Liver (tissue), 10 donors: ENCODE measurements at places on chromosomes 1 and 21.

DNA sequence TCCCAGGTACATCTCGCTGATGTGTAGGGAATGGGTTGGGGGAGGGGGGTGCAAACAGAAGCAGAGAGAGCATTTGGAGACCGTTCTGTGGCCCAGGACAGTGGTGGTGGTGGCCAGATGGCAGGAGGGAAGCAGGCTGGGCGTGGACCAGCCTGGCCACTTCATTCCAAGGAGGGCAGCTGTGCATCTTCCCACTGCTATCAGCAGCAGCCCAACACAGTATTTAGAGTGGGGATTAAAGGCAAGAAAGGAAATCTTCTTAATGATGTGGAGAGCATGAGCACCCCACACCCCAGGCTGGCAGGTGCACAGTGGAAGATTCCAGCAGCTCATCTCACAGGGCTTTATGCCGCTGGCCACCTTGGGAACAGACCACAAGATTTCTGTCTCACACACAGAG is 198.7 kb downstream of the NPHP4 start:
- DNase-seq, result no peak

DNA sequence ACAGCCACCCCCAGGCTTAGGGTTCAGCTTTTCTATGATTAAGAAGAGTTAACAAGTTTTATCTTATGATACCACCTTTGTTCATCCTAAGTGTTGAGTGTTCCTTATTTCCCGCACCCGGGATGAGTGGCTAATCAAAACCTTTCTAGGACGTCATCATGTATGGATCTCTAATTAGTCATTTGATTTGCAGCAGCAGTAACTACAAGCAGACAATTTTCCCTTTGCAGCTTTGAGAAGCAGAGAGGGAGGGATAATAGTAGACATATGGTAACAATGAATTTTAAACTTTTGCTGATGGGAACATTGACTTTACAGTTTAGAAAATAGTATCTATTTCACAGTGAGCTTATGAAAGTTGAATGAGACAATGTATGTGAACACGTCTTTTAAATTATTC is 30.8 kb upstream of the SLC35F3 start:
- no peak for DNase-seq

DNA sequence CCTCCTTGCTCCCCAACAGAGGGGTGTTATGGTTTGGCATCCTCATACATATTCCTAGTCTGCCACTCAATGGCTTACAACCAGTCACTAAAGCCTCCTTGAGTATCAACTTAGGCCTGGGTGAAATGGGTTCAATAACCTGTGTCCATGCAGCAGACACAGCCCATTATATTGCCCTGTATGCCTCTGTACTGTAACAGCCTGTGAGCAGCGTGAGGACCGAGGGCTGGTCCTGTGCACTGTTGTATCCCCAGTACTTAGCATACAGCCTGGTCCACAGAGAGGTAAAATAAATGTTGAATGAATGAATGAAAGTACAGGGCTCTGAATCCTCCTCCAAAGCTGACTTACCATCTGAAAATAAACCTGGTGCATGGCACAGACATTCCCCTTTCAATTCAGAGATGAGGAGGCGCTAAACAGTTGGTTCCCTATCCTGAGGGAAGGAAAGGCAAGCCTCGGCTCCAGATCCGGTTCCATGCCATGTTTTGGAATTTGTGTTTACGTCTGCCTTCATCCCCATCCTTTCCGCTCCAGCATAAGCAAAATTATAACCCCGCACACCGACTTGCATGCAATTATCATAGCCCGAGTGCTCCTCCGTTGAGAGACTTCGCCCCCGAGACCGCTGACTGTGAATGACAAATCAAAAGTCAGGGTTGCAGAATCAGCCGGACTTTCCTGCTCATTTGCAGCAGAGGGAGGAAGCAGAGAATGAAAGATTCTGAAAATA is 45.0 kb upstream of the DNAJC6 start:
- DNase-seq, result no peak

- DNase-seq, result no peak
Observed at GRCh38 chr1:230375780-230376179, 50.4 kb downstream of the PGBD5 start.

- DNase-seq, result no peak
Observed at GRCh38 chr1:172915271-172915670, 135.5 kb downstream of the TNFSF18 start.

DNA sequence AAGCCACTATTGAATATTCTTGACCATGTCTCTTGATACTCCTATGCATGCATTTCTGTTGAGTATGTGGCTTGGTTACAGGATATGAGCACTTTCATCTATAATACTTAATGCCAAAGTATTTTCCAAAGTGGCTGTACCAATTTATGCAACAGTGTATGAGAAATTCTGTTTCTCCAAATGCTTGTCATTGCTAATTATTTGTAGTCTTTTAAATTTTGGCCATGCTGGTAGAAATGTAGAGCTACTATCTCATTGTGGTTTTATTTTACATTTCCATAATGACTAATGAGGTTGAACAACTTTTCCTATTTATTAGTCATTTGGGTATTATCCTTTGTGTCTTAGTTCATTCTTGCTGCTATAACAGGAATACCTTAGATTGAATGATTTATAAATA is 71.4 kb upstream of the TSPAN2 start:
- no peak for DNase-seq

DNA sequence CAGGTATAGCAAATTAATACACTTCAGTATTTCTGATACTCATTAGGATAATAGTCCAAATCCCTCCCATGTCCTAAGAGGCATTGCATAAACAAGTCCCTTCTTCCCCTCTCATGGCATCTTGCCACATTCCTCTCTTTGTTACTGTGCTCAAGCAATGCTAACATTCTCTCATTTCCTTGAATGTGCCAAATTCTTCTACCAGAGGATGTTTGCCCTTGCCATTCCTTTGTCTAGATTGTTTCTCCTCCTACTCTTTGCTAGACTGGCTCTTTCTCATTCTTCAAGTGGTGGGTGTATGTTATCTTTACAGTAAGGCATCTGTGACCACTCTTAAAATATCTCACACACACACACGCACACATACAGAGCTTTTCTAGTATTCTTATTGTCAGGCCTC is 621.0 kb upstream of the CXADR start:
- no peak for DNase-seq

DNA sequence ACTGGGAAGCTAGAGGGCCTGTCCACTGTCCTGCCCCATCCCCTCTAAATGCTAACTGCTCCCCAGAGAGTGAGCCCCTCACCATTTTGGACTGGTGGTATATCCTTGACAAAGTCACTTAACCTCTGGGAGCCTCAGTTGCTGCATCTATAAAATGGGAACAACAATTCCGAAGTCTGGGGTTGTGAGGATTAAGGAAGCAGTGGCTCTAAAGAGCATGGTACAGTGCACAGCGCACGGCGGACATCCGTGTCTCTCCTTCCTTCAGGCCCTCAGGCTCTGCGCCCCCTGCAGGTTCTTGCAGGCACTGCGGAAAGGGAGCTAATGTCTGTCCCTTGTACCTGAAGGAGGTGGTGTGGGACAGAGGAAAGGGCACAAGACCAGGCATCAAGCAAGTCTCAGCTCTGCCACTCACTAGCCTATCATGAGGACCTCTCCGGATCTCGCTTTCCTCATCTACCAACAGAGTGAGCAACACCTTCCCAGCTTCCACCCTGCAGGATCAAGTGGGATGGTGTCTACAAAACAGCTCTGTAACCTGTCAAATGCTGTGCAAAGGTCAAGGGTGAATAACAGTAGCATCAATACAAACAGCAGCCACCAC is 20.1 kb downstream of the ECE1 start:
- peak; percentile 86 for DNase-seq

GRCh38 chr1:236288620-236288976 is 6.8 kb upstream of the ERO1B start:
- DNase-seq, result no peak

- DNase-seq, result no peak
Observed at GRCh38 chr1:19462781-19463503, 22.4 kb downstream of the CAPZB start.

DNA sequence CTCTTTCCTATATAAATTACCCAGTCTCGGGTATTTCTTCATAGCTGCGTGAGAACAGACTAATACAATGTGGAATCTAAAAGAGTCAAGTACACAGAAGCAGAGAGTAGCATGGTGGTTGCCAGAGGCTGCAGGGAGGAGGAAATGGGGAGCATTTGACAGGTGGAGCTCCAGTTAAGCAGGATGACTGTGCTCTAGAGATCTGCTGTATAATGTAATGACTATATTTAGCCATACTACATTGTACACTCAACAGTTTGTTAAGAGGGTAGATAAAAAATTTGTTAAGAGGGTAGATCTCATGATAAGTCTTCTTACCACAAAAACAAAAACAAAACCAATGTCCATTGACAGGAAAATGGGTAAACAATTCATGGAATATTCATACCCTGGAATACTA is 82.1 kb downstream of the MT1HL1 start:
- DNase-seq, result no peak

- DNase-seq, result no peak
Observed at GRCh38 chr1:82520611-82521010, 719.9 kb downstream of the ADGRL2 start.

- DNase-seq, result no peak
Observed at GRCh38 chr1:76951153-76951552, 83.9 kb downstream of the ST6GALNAC5 start.
